Endothelial cell of umbilical vein (primary cell): ENCODE measurements at places on chromosomes 4 and X.

GRCh38 chr4:166535865-166536264 is 662.8 kb downstream of the TLL1 start:
- no peak overlapping the region for H3K27ac ChIP-seq
- DNase-seq: no peak
- H3K4me1 ChIP-seq: no peaks in the 10 kb centered on the region
- H3K4me3 ChIP-seq: no peak overlapping the region
- H3K36me3 ChIP-seq: no peaks in the 10 kb centered on the region
- H3K27me3 ChIP-seq: no peaks in the 10 kb centered on the region

- H3K27me3 ChIP-seq: no peaks in the 10 kb centered on the region
- no peak overlapping the region for H3K4me3 ChIP-seq
- no peaks in the 10 kb centered on the region for H3K4me1 ChIP-seq
These were observed 65.0 kb downstream of the ZFX start for GRCh38 chrX:24214568-24214967.

DNA sequence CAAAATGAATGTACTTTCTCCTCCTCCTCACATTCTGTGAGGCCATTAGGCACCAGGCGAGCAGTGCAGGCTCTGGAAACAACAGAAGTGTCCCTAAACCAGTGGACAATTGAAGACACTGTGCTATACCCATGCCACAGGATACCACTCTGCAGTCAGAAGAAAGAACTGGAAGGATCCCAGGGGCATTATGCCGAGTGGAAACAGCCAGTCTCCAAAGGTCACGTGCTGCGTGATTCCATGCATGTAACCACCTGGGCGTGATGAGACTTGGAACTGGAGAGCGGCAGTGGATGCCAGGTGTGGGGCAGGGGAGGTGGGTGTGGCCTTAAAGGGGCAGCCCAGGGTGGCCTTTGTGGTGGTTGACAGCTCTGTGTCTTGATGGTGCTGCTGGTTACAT is 139.4 kb downstream of the EVC2 start:
- DNase-seq: no peak
- no peak overlapping the region for H3K27ac ChIP-seq
- H3K36me3 ChIP-seq: peaks cover 8% of the 10 kb centered on the region
- H3K4me1 ChIP-seq: no peaks in the 10 kb centered on the region
- no peaks in the 10 kb centered on the region for H3K27me3 ChIP-seq

DNA sequence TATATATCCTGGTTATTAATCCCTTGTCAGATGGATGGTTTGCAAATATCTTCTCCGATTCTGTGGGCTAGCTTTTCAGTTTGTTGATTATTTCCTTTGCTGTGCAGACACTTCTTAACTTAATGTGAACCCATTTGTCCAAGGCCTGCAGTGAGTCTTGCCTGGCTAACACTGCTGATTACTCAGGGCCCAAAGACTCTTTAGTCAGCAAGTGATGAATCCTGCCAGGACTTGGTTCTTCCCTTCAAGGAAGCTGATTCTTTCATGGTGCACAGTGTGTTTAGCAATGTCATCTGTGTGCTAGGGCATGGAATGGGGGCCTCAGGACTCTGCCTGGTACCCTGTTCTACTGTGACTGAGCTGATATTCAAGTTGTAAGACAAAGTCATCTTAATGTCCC is 81.8 kb upstream of the TEX13A start:
- DNase-seq: no peak
- H3K4me1 ChIP-seq: no peaks in the 10 kb centered on the region
- no peaks in the 10 kb centered on the region for H3K27me3 ChIP-seq
- H3K4me3 ChIP-seq: no peak overlapping the region

DNA sequence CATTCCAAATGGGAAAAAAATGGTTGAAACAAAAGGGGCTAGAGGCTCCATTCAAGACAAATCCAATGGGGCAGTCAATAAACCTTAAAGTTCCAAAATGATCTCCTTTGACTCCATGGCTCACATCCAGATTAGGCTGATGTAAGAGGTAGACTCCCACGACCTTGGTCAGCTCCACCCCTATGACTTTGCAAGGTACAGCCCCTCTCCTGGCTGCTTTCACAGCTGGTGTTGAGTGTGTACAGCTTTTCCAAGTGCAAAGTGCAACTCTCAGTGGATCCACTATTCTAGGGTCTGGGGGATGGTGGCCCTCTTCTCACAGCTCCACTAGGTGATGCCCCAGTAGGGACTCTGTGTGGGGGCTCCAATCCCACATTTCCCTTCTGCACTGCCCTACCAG is 21.5 kb downstream of the SULT1B1 start:
- H3K4me1 ChIP-seq: no peaks in the 10 kb centered on the region
- no peak overlapping the region for H3K27ac ChIP-seq
- no peaks in the 10 kb centered on the region for H3K36me3 ChIP-seq
- H3K4me3 ChIP-seq: no peak overlapping the region

DNA sequence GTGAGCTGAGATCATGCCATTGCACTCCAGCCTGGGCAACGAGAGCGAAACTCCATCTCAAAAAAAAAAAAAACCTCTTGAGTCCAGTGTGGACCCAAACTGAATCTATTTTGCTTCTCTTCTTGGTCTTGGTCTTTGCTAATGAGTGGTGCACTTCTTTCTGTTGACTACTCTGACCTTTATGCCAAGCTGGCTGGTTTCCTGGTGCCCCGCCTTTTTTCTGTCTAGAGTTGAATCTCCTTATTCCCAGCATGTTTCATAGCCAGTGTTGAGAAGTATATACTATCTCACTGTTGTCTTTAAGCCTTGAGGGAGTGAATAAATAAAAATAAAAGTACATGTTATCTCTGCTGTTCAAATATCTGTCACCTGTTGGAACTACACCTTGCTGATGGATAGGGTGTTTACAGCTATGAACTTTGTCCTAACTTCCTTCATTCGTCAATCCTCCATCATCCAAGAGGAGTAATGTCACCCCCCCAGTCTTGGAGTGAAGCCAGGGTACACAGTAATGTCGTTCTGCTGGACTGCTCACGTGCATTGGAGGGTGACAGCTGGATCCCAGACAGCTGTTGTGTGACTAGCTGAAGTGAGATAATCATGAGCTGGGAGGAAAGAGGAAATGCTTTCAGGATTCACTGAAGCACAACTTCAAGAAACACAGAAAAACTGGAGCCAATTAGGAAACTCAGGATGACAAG is 99.3 kb upstream of the PRKG2 start:
- H3K36me3 ChIP-seq: no peaks in the 10 kb centered on the region
- no peak overlapping the region for H3K27ac ChIP-seq
- DNase-seq: no peak
- H3K4me1 ChIP-seq: no peaks in the 10 kb centered on the region

- H3K4me3 ChIP-seq: no peak overlapping the region
- no peaks in the 10 kb centered on the region for H3K36me3 ChIP-seq
- H3K27ac ChIP-seq: no peak overlapping the region
- H3K4me1 ChIP-seq: no peaks in the 10 kb centered on the region
- no peaks in the 10 kb centered on the region for H3K27me3 ChIP-seq
These were observed 173.0 kb upstream of the NWD2 start for GRCh38 chr4:37071576-37071975.

- H3K4me1 ChIP-seq: peaks cover 33% of the 10 kb centered on the region
- H3K27me3 ChIP-seq: no peaks in the 10 kb centered on the region
- H3K27ac ChIP-seq: peak overlapping the region; percentile 45
- H3K4me3 ChIP-seq: no peak overlapping the region
- DNase-seq: no peak
These were observed 56.4 kb downstream of the STARD8 start for GRCh38 chrX:68703846-68704245.

DNA sequence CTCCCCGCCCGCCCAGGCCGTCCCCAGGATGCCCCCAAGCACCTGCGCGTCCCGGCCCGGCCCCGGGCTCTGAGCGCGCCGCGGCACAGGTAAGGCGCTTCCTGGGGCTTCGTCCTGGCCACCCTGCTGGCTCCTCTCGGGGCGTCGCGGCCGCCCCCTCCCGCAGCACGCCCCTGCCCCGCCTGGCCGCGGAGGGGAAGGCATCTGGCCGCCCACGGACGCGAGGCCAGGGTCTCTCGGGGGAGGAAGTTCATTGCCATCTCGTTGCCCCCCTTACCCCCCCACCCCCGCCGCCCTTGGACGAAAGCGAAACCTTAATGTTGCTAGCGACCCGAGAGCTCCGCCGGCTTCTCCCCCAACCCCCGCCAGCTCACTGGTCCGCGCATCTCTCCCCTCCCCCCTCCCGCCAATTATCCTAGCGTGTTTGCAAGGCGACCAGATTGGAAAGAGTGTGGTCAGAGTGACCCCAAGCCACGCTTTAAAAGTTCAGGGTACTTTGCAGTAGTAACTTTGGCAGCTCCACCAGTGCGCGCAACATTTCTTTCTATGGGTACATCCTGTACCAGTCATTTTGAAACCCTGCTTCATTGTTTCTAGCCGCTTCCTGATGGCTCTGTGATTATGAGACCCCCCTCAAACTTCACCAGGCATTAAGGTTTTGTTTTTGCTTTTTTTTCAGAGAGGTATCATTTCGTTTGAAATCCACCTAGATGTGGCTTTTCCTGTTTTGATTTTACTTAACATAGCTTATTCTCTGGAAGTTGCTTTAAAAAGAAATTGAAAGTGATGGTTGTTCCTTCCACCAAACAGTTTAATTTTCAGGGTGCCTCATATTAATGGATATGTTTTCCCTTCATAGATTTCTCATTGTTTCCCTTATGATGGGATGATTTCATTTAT is 626 bp downstream of the TBC1D1 start:
- H3K4me1 ChIP-seq: peaks cover 7% of the 10 kb centered on the region
- H3K27ac ChIP-seq: no peak overlapping the region
- DNase-seq: peak; percentile 17

GRCh38 chrX:53383376-53384076 is 38.9 kb downstream of the SMC1A start:
- no peak overlapping the region for H3K27ac ChIP-seq
- no peaks in the 10 kb centered on the region for H3K4me1 ChIP-seq
- H3K36me3 ChIP-seq: peaks cover 22% of the 10 kb centered on the region
- DNase-seq: peak; percentile 28

DNA sequence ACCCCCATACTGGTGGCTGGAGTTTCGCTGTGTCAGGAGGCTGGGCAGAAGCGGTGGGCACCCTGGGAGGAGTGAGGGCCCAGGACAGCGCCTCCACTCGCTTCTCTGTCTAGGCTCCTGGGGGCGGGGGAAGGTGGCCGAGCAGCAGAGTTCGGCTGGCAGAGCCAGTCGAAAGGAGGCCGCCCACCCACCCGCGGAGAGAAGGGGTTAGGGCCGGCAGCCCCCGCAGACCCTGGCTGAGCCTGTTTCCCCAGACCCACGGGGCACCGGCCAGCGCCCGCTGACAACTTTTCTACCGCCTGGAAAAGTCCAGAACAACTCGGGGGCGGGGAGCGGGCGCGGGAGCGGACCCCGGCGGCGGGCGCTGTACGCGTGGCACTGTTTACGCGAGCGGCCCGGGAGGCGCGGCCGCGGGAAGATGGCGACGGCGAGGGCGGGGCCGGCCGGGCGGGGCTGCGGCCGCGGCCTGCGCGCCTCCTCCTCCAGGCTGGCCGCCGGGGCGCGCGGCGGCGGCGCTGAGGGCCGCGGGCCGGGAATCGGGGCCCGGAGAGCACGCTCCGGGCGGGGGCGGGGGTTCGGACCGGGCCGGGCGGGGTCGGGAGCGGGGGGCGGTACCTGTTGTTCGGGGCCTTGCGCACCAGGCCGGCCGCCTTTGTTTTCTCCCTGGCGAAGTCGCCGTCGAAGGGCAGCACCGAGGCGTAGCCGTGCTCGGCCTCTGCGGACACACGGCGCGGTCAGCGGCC is 628 bp downstream of the MXD4 start:
- H3K4me3 ChIP-seq: peak overlapping the region; percentile 70
- H3K27me3 ChIP-seq: no peaks in the 10 kb centered on the region
- H3K27ac ChIP-seq: peak overlapping the region; percentile 56
- H3K36me3 ChIP-seq: peaks cover 17% of the 10 kb centered on the region

GRCh38 chr4:113998531-113998930 is 19.1 kb upstream of the ARSJ start:
- no peaks in the 10 kb centered on the region for H3K27me3 ChIP-seq
- DNase-seq: no peak
- no peaks in the 10 kb centered on the region for H3K4me1 ChIP-seq
- H3K27ac ChIP-seq: no peak overlapping the region

GRCh38 chrX:147933815-147934214 is 22.1 kb downstream of the FMR1 start:
- no peaks in the 10 kb centered on the region for H3K4me1 ChIP-seq
- no peak overlapping the region for H3K27ac ChIP-seq
- H3K27me3 ChIP-seq: no peaks in the 10 kb centered on the region
- no peaks in the 10 kb centered on the region for H3K36me3 ChIP-seq
- no peak overlapping the region for H3K4me3 ChIP-seq

DNA sequence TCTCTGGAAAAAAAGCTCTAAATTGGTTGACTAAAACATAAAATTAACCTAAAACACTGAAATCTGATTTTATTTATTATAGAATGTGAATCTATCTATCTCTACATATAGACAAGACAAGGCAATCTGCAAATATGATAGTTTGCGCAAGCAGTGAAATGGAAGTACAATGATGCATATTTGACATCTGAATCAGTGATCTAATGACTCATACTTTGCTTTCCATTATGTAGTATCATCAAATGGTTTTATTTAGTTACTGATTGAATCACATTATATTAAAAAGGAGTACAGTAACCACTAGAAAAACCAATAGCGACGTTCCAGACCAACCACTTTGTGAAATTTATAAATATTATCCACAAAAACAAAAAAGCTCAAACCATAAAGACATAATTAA is 1969.3 kb downstream of the PCDH7 start:
- H3K36me3 ChIP-seq: no peaks in the 10 kb centered on the region
- DNase-seq: no peak
- H3K27me3 ChIP-seq: no peaks in the 10 kb centered on the region
- no peak overlapping the region for H3K4me3 ChIP-seq
- no peaks in the 10 kb centered on the region for H3K4me1 ChIP-seq

DNA sequence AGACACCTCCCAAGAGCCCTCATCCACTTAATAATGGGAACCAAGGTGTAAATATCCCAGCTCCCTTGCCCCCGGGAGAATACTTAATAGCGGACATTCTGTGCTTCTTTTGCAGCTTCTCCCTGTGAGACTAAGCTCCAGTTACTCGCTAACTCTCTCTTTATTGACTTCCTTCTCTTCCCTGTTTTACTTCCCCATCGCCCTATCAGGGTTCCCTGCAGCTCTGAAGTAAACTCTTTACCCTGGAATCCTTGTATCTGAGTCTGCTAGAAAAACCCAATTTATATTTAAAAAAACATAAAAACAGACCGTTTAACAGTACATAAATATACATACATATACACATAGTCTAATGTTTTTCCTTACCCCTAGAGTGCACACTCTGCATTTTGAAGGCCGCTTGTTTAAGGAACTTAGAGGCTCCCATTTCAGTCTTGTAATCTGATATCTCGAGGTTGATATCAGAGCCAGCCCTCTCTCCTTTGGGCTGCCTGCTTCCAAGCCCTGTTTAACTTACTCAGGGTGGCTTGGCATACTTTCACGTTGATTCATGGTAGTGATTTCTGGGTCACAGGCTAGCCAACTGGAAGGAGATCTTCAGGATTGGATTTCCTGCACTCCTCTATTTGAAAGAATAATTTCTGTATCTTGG is 177.4 kb upstream of the SCML1 start:
- no peak overlapping the region for H3K27ac ChIP-seq
- no peak overlapping the region for H3K4me3 ChIP-seq
- no peaks in the 10 kb centered on the region for H3K4me1 ChIP-seq

- no peak overlapping the region for H3K27ac ChIP-seq
- H3K36me3 ChIP-seq: no peaks in the 10 kb centered on the region
- no peak overlapping the region for H3K4me3 ChIP-seq
- DNase-seq: no peak
- no peaks in the 10 kb centered on the region for H3K27me3 ChIP-seq
These were observed 300.7 kb downstream of the ARAP2 start for GRCh38 chr4:35943606-35944005.
